Mesothelial cell of epicardium (in vitro differentiated cells): ENCODE measurements at places on chromosomes 4 and X. TPM values are rescaled to one million over a fixed set of nuclear protein-coding genes. Genes with fewer than 3 reads are reported as not detected.
A peak's percentile ranks its signal among the peaks of the same experiment; 100 is the strongest.

GRCh38 chrX:17361620-17362019 lies 13.4 kb upstream of the NHS start:
- no peak for DNase-seq
- H3K36me3 ChIP-seq = no peaks in the 10 kb centered on the region
- no peak overlapping the region for H3K4me3 ChIP-seq
- no peak overlapping the region for H3K27ac ChIP-seq

GRCh38 chr4:93775551-93775950 lies 53.0 kb upstream of the ATOH1 start:
- no peak overlapping the region for H3K4me3 ChIP-seq
- no peaks in the 10 kb centered on the region for H3K27me3 ChIP-seq
- no peak for DNase-seq
- peaks cover 12% of the 10 kb centered on the region for H3K4me1 ChIP-seq
- H3K36me3 ChIP-seq = no peaks in the 10 kb centered on the region
- no peak overlapping the region for H3K27ac ChIP-seq

The PCDH10 gene
- total RNA-seq = 21.3 to 22.3 TPM (median 21.3 TPM) in 3 replicates

The EREG gene
- total RNA-seq = 0.04 to 0.22 TPM in 2 of 3 replicates, not detected in the other

DNA sequence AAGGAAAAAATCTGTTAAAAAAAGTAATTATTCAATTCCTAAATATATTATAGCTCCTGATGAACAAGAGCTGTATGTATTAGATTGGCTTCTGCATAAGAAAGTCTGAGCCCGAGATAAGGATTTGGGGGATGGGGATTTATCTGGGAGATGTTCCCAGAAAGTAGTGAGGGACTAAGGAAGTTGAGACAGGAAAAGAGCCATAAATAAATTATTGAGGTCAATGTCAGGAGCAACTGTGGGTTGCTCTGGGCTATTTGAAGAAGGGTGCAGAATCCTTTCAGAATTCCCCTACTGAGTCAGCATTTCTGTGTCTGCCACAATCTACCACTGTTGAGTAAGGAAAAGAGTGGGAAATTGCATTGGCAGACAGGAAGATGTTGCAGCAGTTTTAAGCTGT lies 3.1 kb upstream of the TDO2 start:
- peak overlapping the region; percentile 40 for H3K27ac ChIP-seq
- no peak for DNase-seq
- H3K4me1 ChIP-seq = peaks cover 26% of the 10 kb centered on the region
- peaks cover 7% of the 10 kb centered on the region for H3K36me3 ChIP-seq
- no peak overlapping the region for H3K4me3 ChIP-seq

DNA sequence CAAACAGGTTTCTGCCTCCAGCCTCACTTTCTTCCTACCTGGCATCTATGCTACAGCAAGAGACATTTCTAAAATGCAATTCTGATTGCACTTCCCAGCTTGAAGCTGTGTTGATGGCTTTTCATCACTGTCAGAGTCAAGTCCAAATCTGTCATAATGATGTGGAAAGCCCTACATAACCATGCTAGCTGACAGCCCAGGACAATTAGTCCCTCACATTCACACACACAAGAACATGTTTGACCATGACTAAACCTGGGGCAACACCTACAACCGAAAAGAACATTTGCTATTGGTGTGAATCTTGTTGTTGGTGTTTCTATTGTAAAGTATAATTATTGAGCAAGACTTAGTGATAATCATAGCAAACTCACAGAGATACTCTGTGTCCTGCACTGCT lies 58.2 kb downstream of the PPM1K start:
- no peak overlapping the region for H3K27ac ChIP-seq
- DNase-seq = no peak
- H3K4me3 ChIP-seq = no peak overlapping the region
- no peaks in the 10 kb centered on the region for H3K27me3 ChIP-seq

DNA sequence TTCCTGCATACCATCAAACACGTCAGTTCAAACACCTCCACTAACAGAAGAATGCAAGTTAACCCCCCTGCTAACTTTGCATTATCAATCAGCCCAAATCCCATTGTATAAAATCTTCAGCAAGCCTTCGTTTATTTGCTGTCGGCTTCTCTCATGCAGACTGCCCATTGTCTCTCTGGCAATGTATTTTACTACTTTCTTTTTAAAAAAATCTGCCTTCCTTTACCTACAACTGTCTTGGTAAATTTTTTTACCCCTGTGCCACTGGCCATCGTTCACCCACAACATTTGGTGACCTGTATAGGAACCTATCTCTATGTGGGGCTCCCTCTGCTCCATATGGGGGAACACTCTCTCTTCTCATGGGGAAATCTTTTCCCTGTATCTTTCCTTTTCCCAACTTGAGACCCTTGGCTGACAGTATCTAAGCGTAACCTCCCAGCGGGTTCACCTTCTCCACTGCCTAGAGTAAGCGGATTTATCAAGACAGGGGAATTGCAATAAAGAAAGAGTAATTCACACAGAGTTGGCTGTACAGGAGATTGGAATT lies 244.6 kb downstream of the CPXCR1 start:
- no peak overlapping the region for H3K4me3 ChIP-seq
- no peak for DNase-seq
- H3K27me3 ChIP-seq = no peaks in the 10 kb centered on the region
- H3K36me3 ChIP-seq = peaks cover 1% of the 10 kb centered on the region

The MAOB gene
- total RNA-seq = 0.44 to 0.65 TPM (median 0.57 TPM) in 3 replicates

GRCh38 chr4:168586926-168587325 lies 90.1 kb downstream of the PALLD start:
- H3K4me3 ChIP-seq = no peak overlapping the region
- peak overlapping the region; percentile 11 for H3K27ac ChIP-seq
- peaks cover 39% of the 10 kb centered on the region for H3K4me1 ChIP-seq
- H3K36me3 ChIP-seq = peaks cover 1% of the 10 kb centered on the region
- no peaks in the 10 kb centered on the region for H3K27me3 ChIP-seq

DNA sequence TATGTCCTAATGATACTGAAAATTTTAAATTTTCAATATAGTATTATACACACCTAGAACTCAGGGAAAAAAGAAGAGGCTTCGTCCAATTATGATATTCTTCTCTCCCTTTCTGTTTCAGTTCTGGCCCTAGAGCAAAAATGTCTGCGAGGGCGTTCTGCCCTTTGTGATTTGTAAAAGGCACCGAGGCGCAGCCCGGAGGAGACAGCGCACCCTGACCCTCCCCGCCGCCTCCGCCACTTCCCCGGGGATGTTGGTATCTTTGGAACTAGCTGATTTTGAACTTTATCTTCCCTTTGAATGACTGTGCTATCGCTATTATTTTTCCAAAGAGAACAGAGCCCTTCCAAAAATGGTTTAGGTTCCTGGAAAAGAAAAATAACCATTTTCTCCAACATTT lies 173.2 kb upstream of the FAM9B start:
- no peak overlapping the region for H3K27ac ChIP-seq
- H3K4me1 ChIP-seq = peaks cover 8% of the 10 kb centered on the region
- peaks cover 6% of the 10 kb centered on the region for H3K27me3 ChIP-seq

The NDNF gene
- 8.6 to 10.1 TPM (median 9.9 TPM) in 3 replicates for total RNA-seq

GRCh38 chrX:44303119-44303518 lies 40.4 kb downstream of the EFHC2 start:
- H3K27me3 ChIP-seq = no peaks in the 10 kb centered on the region
- H3K27ac ChIP-seq = no peak overlapping the region
- H3K4me3 ChIP-seq = no peak overlapping the region
- DNase-seq = no peak
- peaks cover 6% of the 10 kb centered on the region for H3K4me1 ChIP-seq

The SHOX gene
- total RNA-seq = not detected in 3 replicates

DNA sequence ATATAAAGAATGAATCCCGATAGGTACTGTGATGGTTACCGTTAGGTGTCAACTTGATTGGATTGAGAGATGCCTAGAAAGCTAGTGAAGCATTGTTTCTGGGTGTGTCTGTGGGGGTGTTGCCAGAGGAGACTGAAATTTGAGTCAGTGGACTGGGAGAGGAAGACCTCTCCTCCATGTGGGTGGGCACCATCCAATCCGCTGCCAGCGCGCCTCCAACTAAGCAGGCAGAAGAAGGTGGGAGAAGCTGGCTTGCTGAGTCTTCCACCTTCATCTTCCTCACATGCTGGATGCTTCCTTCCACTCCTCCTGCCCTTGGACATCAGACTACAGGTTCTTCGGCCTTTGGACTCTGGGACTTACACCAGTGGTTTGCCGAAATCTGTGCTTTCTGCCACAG lies 40.1 kb downstream of the WFS1 start:
- H3K4me1 ChIP-seq = peaks cover 11% of the 10 kb centered on the region
- H3K36me3 ChIP-seq = peaks cover 1% of the 10 kb centered on the region
- peaks cover 12% of the 10 kb centered on the region for H3K27me3 ChIP-seq
- no peak overlapping the region for H3K27ac ChIP-seq

The ANK2 gene
- total RNA-seq = 9.2 to 11.8 TPM (median 10.4 TPM) in 3 replicates

The ALB gene
- total RNA-seq = 0.59 to 1.5 TPM (median 0.63 TPM) in 3 replicates

GRCh38 chr4:14659286-14659685 lies 343.0 kb upstream of the CPEB2 start:
- DNase-seq = no peak
- H3K36me3 ChIP-seq = no peaks in the 10 kb centered on the region
- H3K4me3 ChIP-seq = no peak overlapping the region

DNA sequence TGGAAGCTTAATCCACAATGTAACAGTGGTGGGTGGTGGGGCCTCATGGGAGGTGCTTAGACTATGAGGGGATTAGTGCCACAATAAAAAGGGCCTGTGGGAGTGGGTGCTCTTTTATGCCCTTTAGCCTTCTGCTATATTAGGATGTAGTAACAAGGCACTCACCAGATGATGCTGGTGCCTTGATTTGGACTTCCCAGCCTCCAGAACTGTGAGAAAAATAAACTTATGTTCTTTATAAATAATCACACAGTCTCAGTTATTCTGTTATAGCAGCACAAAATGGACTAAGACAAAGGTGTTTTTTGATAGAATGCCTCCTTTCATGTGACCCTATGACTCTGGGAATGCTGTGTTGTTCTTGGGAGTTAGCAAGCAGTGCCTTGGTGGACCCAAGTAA lies 89.8 kb downstream of the STIM2 start:
- DNase-seq = no peak
- peaks cover 2% of the 10 kb centered on the region for H3K4me1 ChIP-seq
- no peak overlapping the region for H3K27ac ChIP-seq
- peaks cover 9% of the 10 kb centered on the region for H3K36me3 ChIP-seq
- H3K27me3 ChIP-seq = no peaks in the 10 kb centered on the region
- no peak overlapping the region for H3K4me3 ChIP-seq

The TBX22 gene
- total RNA-seq = 0.09 TPM in 1 of 3 replicates, not detected in the others

The SCRG1 gene
- 0.42 to 0.47 TPM (median 0.44 TPM) in 3 replicates for total RNA-seq

GRCh38 chrX:140480765-140481164 lies 24.1 kb downstream of the SOX3 start:
- H3K27me3 ChIP-seq = peaks cover 8% of the 10 kb centered on the region
- H3K36me3 ChIP-seq = no peaks in the 10 kb centered on the region
- no peak for DNase-seq
- H3K4me1 ChIP-seq = no peaks in the 10 kb centered on the region
- no peak overlapping the region for H3K27ac ChIP-seq

DNA sequence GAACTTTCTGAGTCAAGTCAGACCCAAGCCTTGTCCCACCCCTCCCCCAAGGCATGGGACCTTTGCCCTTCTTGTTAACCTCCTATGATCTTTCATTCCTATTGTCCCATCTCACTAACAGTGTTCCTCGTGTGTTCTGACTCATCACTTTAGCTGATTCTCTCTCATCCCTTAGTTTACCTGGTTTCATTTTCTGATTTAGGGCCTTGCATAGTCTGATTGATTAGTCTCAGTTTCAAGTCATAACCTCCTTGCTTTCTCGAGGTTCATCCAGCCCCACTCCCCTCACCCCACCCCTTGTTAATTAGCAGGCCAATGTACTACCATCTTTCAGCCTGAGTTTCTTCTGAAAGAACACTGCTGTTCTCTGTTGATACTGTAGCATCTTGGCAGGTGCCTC lies 517.4 kb downstream of the RPA4 start:
- no peak for DNase-seq
- no peak overlapping the region for H3K27ac ChIP-seq
- no peak overlapping the region for H3K4me3 ChIP-seq
- H3K27me3 ChIP-seq = no peaks in the 10 kb centered on the region
- peaks cover 27% of the 10 kb centered on the region for H3K4me1 ChIP-seq

- no peaks in the 10 kb centered on the region for H3K27me3 ChIP-seq
- H3K36me3 ChIP-seq = no peaks in the 10 kb centered on the region
- no peak overlapping the region for H3K4me3 ChIP-seq
- DNase-seq = no peak
Measured at GRCh38 chr4:138522366-138522765, 280.2 kb upstream of the SLC7A11 start.

- peaks cover 1% of the 10 kb centered on the region for H3K27me3 ChIP-seq
- DNase-seq = no peak
- H3K36me3 ChIP-seq = no peaks in the 10 kb centered on the region
Measured at GRCh38 chrX:130869239-130869638, 33.8 kb downstream of the ENOX2 start.

DNA sequence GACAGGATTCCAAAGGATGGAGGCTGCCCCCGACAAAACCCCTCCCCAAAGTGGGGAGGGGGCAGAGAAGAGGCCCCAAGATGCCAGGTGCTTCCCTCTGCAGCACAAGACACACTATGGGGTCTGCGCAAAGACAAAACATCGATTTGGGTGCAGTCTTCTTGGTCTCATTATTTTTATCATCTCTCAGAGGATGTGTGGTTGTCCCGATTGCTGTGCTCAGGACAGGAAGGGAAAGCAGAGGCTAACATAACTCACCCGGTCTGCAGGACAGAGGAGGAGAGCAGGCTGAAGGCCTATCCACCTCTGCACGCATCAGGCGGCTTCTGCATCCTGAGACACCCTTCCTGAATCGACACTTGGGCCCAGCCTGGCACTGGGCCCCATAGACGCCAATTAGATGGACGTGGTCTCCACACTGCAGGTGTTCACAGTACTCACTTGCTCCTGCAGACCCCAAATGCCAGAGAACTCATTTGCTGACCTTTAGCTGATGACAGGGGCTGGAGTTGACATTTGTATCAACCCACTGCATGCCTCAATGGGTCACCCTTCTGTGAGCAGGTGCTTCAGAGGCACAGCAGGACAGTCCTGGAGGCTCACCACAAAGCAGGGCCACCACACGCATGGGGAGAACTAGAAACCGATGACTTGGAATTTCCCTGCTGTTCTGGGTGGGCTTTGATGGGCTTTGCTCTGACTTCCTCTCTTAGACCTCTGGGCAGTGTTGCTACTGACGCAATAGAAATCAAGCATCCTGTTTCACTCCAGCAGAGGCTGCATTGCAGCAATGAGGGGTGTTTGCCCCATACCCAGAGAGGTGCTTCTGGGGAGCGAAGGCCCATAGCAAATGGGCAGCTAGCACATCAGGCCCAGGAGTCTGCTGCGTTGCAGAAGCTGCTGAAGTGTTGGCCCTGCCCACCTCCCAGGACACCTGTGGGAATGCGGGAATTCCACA lies 96.3 kb upstream of the ENPP6 start:
- H3K36me3 ChIP-seq = no peaks in the 10 kb centered on the region
- no peak for DNase-seq
- H3K27ac ChIP-seq = no peak overlapping the region
- no peaks in the 10 kb centered on the region for H3K4me1 ChIP-seq

GRCh38 chr4:16513876-16514275 lies 287.6 kb upstream of the TAPT1 start:
- no peak for DNase-seq
- no peaks in the 10 kb centered on the region for H3K36me3 ChIP-seq
- peaks cover 15% of the 10 kb centered on the region for H3K4me1 ChIP-seq
- H3K27ac ChIP-seq = no peak overlapping the region
- H3K27me3 ChIP-seq = no peaks in the 10 kb centered on the region
- no peak overlapping the region for H3K4me3 ChIP-seq

- H3K4me1 ChIP-seq = no peaks in the 10 kb centered on the region
- no peak overlapping the region for H3K4me3 ChIP-seq
- H3K27me3 ChIP-seq = no peaks in the 10 kb centered on the region
- H3K36me3 ChIP-seq = peaks cover 43% of the 10 kb centered on the region
- no peak for DNase-seq
Measured at GRCh38 chr4:2925496-2925895, 37.7 kb downstream of the NOP14 start.
